ENCODE measurements at places on chromosomes 7 and 10.
A peak's percentile ranks its signal among the peaks of the same experiment; 100 is the strongest.

DNA sequence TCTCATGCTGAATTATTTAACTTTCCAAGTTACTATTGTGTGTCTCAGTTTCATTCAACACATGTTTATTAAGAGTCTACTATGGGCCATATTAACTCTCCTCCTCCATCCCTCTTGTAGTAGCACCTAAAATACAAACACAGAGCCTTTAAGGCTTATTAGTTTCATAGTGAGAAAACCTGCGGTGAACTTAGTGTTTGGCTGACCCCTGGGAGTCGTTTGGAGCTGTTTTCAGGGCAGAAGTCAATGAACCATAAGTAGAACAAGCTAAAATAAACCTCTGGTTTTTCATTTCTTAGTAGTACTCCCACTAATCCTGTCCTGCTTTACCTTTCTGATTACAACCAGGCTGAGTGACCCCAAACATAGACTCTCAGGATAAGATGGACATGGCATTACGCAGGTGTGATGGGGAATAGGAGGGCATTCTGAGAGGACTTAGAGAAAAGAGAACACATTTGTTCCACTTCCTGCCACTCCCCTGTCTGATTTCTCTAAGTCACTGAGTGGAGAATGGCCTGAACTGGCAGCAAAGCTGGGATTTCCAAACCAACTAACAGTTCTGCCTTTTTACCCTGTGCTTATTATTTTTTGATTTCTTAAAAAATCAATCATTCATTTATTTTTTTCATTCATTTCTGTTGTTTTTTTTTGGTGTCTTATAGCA is 74.5 kb downstream of the LRMDA start:
- DNase-seq = no peak

- no peak for DNase-seq
Measured at GRCh38 chr7:607938-608337, 88.3 kb upstream of the PDGFA start.

DNA sequence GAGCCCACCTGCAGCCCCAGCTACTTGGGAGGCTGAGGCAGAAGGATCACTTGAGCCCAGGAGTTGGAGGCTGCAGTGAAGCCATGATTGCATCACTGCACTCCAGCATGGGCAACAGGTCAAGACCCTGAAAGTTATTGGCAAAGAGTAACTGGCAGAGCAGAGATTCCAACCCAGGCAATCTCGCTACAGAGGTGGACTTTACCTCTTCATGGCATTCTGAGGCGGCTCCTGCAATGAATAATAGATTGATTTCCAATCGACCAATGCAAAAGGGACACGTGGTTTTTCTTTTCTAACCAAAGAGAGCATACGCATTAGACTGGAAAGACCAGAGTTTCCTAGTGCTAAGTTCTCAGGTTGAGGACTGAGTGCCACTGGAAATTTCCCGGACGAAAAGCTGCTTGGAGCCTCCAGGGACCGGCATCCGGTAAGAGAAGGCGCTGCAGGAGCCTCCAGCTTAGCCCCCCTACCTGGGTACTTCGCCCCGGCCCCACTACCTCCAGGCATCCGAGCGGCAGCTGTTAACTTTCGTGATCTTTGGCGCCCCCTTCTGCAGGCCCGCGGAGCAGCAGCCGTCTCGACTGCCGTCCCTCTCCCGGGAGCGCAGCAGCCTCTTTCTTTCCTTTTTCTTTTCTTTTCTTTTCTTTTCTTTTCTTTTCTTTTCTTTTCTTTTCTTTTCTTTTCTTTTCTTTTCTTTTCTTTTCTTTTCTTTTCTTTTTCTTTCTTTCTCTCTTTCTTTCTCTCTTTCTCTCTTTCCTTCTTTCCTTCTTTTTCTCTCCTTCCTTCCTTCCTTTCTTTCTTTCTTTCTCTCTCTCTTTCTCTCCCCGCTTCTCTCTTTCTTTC is 4.1 kb downstream of the MBLAC1 start:
- DNase-seq = peak; percentile 86

DNA sequence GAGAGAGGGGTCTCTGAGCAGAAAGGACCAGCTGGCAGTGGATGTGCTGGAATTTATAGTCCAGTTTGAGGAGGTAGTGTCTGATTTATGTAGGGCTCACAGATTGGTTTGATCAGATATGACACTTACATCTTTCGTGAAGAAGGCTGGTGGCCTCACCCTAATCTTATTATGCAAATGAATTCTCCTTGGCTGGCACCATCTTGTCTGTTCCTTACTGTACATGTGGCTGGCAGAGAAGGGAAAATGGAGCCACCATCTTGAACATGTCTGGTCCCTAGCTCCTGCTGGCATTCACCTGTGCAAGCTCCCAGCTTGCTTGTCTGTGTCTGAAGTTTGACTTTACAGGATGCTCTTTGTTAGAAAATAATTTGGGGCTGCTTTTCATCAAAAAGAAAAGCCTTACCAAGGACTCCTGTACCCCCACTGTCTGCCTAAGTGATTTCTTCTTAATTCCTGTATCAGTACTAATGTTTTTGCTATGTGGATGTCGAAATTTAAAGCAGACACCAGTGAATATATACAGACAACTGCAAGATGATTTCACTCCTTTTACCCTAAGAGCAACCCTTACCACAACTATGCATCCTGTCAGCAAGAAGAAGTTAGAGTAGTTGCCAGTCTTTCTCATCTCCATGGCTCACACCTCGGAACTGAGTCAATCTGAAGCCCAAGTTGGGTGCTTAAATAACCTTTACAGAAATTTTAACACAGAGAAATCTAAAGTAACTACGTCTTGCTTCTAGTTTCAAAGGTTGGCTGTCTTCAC is 322.0 kb upstream of the SEMA3D start:
- DNase-seq = no peak

- no peak for DNase-seq
Measured at GRCh38 chr7:148161776-148162175, 428.8 kb upstream of the C7orf33 start.

- no peak for DNase-seq
Measured at GRCh38 chr10:27949528-27950241, 49.2 kb downstream of the ODAD2 start.

- no peak for DNase-seq
Measured at GRCh38 chr10:116418389-116418788, 9.3 kb upstream of the PNLIPRP3 start.

- DNase-seq = no peak
Measured at GRCh38 chr7:36929791-36930190, 205.5 kb upstream of the AOAH start.

DNA sequence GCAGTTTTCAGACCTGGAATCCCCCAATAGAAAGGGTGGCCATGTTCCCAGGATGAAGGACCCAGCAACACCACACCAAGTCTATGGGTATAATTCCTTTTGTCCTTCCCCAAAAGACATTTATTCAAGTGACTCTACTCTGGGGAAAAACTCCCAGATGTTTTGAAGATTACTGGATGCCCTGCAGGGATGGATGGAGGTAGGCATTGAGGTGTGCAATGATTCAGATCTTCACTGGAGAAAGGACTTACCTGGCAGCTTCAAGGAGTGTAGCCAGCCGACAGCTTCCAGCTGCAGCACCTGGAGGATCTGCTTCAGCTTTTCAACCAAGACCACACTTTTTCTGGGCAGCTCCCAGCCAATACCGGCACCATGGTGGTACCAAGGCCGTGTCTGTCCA is 172.0 kb downstream of the BAMBI start:
- no peak for DNase-seq

DNA sequence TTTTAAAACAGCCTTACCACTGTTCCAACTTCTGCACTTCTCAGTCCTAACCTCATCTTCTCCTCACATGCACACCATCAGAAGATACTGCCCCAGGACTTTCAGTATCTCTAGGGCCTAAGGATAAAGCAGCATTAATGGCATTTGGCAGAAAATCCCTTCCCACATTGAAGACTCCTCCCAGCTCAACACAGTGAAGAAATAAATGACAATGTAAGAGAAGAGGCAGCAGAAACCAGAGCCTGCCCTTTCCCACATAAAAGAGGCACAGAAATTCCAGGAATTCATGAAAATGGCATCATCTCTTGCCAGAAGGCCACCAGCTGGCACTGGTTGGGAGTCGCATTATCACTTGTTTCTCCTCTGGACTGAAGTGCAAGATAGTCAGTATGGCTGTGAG is 3.7 kb downstream of the GCC1 start:
- no peak for DNase-seq

DNA sequence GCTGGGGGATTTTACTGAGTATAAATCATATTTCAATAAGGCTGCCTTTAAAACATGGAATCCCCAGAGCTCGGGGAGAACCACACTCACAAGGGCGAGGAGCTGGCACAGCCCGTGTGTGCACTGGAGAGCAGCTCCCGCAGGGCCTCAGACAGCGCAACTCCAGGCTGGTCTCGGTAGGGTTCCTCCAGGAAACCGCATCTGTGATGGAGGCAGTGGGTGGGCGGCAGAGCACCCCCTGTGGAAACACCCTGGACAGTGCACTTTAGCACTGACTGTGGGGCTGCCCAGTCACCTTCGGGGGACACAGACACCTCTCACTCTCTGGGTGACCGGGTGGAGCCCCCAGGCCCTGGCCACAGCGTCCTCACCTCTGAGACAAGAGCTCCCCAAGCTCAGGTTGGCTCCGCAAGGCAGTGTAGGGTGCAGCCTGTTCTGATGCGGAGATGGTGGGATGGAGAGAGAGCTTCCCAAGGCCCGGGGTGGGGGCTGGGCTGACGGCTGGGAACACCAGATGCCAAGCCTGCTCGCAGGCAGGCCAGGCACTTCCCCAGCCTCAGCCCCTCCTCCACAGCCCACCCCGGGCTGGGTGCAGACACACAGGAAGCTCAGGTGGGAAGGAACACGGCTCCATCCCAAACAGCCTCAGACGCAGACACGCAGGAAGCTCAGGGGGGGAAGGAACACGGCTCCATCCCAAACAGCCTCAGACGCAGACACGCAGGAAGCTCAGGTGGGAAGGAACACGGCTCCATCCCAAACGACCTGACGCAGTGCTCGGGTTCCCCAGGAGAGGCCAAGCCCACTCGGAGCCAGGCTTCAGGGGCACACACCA is 224.4 kb downstream of the MAD1L1 start:
- no peak for DNase-seq

DNA sequence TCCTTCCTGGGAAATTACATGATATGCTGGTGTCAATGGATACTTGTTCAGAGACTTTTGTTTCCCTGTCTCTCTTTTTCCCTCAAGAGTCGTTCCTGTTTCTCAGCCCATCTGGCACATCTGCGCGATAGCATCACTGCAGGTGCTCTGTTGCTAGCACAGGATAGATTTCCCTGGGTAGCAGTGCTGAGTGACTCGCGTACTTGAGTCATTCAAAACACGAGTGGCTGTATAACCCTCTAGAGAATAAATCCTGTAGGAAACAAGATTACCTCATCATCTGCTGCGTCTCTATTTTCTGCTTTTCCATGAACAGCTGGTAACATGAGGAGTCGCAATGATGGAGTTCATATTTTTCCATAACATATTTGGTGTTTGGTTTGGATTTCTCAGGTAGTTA is 452.0 kb upstream of the FZD8 start:
- DNase-seq = no peak

- DNase-seq = no peak
Measured at GRCh38 chr7:140903741-140904480, 20.8 kb downstream of the BRAF start.

- DNase-seq = no peak
Measured at GRCh38 chr10:120396228-120396627, 60.8 kb upstream of the PLPP4 start.

GRCh38 chr7:25196132-25196896 is 32.0 kb downstream of the NPVF start:
- no peak for DNase-seq

DNA sequence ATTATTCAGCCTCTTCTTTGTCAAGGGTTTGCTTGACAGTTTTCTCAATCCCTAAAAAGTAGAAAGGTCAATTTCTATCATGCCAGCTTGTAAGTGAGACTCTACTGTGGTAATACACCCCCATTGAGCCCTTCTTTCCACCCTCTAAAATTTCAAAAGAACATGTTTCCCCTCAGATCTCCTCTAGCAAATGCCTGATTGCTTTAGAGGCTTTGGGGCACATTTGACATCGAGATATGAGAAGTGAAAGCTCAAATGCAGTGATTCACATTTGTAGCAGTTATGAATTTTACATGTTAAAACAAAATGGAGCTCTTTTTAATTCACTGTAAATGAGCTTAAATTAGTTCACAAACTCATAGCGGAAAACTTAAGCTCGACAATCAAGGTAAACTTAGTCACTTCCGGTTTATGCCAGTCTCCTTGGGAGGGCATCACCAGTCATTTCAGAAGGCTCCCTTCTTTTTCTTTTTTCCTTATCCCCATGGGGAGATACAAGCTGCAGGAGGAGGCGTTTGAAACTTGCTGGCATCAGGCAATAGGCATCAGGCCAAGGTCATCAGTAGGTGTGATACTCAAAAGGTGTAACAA is 55.3 kb upstream of the ADO start:
- no peak for DNase-seq

DNA sequence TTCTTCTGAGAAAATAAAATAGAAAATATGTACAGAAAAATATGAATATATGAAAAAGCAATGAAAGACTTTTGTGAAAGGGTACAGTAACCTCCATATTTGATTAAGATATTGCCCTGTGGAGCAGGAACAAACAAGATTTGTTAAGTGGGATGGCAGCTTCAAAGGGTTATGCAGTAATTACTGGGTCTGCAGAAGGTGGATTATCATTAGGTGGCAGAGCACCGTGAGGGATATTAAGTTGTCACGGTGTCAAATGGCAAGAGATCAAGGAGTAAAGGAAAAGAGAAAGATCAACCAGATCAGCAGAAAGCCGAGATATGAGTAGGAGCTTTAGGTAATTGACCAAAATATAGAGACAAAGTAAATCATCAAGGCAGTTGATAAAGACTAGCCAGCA is 44.1 kb downstream of the DGKB start:
- no peak for DNase-seq

GRCh38 chr10:48707472-48707871 is 22.8 kb downstream of the WDFY4 start:
- DNase-seq = no peak

DNA sequence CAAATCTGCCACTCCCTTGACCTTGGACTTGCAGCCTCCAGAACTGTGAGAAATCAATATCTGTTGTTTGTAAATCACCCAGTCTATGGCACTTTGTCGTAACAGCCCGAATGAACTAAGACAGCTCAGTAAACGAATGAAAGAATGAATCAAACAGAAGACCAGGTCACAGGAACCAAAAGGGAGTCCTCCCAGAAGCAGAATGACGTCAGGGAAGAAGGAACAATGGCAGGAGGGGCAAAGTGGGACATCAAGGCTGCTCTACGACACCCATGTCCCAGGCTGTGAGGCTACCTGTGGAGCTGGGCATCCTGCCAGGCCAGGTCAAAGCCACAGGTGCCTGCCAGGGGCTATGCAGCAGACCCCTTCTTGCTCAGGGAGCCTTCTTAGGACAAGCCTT is 267.2 kb upstream of the PFKP start:
- DNase-seq = no peak

GRCh38 chr10:98957801-98958200 is 277.9 kb downstream of the HPSE2 start:
- no peak for DNase-seq

Data from stimulated activated CD8-positive, alpha-beta memory T cell treated with anti-CD3 and anti-CD28 coated beads, Interleukin-4, amount 100 ng/mL, for 1 hour (primary cell).